ENCODE measurements at places on chromosomes 3 and 15. TPM values are rescaled to one million over a fixed set of nuclear protein-coding genes. Genes with fewer than 3 reads are reported as not detected.

GCHFR gene
- polyA plus RNA-seq: 33.7 TPM

IL17RD gene
- polyA plus RNA-seq: 0.37 TPM

TMEM40 gene
- polyA plus RNA-seq: 14.1 TPM

TRPC1 gene
- polyA plus RNA-seq: 7.1 TPM

POPDC2 gene
- 8.4 TPM for polyA plus RNA-seq

DNA sequence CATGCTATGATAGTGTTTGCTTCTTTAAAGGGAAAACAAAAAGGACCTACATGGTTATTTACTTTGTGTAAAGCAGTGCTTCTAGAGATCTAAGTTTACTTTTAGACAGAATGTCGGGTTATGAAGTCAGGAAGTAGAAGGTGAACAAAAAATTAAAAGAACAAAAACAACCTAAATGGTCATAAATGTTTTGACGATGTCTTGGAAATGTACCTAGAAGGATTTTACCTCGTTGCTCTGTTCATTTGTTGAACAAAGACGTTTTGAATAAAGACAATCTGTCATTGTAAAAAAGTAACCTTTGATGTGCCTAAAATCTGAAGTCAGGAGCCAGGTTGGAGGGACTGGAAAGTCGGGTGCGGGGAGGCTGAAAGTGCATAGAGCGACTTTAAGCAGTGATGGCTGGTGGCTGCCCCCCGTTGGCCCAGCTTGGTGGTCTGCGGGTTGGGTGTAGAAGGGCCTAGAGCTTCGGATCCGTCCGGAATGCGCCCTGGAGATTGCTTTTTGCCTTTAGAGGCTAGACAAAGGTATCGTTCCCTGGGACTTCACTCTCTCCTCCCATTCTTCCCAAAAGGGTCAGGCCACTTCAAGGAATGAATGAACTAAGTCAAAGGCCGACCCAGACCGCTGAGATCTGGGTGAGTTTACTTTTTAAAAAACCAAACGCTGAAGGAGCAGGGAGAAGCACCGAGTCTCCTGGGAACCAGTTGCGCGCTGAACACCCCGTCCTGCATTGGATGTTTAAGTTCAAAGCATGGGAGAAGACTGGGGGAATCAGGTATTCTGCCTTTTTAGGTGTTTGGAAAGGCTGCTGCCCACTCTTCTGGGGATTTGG is 2.1 kb downstream of the SOX14 start:
- DNase-seq: no peak

DNA sequence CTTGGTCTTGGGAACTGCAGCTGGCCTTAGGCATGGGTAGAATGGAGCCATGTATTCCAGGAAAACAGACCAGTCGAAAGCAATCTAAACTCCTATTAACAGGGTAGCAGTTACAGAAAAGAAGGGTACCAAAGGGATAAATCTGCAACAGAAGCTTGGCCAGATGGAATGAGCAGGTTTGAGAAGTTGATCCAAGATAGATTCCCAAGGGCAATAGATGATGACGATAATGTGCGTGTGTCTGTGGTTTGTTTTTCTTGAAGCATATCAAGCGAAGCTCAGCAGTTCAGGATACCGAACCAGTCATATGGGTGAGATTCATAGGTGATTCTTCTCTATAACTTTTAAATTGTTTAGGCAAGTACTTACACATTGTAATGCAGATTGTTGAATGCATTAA is 203.8 kb upstream of the SEMA6D start:
- DNase-seq: no peak

DNA sequence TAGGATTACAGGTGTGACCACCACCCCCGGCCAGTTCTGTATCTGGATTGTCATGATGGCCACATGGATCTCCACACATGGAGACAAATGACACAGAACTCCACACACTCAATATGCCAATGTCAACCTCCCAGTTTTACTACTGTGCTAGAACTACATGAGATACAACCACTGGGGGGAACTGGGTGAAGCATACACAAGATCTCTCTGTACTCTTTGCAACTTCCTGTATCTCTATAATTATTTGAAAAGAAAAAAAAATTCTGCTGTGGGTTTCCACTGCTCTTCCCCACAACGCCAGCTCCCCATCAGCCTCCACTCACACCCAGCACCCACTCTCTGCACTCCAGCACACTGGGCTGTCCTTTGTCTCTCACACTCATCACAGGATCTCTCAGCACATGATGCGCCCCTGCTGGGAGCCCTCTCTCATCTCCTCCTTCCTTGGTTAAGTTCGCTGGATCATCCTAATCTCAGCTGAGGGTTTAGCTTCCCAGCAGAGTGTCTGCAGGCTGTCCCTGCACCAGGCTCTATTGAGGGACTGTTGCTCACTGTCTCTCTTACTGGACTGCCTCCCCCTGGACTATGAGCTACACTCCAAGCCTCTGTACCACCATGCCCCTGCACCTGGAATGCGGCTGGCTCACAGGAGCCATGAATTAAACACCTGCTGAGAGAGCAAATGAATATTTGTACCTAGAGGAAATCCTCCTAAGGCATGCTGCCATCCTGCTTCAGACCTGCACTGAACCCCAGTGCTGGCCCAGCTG is 10.7 kb upstream of the RAB43 start:
- no peak for DNase-seq

GRCh38 chr3:47443611-47443995 is 32.1 kb downstream of the SCAP start:
- DNase-seq: no peak

DNA sequence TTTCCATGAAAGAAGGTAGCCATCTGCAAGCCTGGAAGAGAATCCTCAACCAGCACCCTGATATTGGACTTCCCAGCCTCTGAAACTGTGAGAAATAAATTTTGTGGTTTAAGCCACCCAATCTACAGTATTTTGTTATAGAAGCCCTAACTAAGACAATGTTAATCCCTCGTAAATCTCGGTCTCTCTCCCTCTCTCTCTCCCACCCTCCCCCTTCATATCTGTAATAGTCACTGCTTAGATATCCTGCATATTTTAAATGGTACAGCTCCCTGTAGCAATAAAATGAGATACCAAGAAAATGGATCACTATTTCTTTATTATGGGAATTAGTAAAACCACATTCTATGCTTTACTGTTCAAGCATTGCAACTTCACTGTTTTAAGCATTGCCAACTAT is 21.0 kb upstream of the FAM174B start:
- DNase-seq: no peak

GRCh38 chr3:71453822-71454511 is 129.6 kb downstream of the FOXP1 start:
- DNase-seq: no peak

DNA sequence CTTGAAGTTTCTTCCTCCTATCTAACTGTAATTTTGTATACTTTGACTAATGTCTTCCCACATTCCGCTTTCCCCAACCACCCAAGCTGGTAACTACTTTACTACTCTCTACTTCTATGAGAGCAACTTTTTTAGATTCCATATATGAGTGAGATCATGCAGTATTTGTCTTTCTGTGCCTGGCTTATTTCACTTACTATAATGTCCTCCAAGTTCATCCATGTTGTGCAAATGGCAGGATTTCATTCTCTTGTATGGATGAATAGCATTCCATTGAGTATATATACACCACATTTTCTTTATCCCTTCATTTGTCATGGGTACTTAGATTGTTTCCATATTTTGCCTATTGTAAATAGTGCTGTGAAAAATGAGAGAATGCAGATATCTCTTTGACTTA is 78.5 kb upstream of the CCNL1 start:
- DNase-seq: no peak

- DNase-seq: no peak
Measured at GRCh38 chr3:125289429-125289981, 77.0 kb upstream of the SLC12A8 start.
